ENCODE measurements at places on chromosomes 7 and 10. TPM values are rescaled to one million over a fixed set of nuclear protein-coding genes. Genes with fewer than 3 reads are reported as not detected.

DNA sequence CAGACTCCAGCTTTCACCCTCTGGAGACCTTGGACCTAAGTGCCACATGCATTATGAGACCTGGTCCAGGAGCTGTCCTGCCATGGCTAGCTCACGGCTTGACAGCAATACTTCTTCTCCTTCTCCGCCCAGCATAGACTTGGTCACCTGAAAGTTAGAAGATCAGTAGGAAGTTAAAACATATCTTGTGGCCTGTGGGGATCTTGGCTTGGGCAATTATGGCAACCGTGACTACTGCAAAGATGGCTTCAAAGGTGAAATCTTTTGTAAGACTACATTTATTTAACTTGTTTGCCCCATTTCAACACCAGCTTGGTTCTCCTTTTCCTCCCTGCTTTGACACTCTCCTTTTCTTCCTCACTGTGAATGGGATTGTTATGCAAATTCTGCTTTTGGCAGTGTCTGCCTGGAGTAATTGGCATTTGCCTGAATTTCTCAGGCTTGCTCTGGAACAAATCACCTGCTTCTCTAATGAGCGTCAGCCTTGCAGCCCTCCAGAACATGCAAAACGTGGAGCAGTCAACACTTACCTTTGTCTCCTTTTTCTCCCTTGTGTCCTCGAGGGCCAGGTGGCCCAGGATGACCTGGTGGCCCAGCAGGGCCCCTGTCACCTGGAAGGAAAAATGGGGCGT, 53.4 kb downstream of the COL17A1 start:
- DNase-seq, result no peak

DNA sequence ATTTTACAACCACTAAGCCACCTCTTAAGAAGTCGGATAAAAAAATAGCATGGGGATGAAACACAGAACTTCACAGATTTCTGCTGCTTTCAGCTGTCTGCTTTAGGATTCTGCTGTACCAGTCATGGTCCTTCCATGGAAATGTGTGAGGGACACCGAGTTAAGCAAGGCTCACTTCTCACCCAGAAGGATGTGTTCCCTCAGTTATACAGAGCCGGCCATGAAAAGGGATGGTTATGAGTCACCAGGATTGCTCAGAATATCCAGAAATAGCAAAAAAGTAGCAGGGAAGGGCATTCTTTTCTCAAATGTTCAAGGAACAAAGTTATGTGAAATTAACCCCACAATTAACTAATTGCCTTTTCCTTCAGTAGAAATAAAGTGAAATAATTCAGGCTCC, 124.4 kb downstream of the AMPH start:
- DNase-seq, result no peak

DNA sequence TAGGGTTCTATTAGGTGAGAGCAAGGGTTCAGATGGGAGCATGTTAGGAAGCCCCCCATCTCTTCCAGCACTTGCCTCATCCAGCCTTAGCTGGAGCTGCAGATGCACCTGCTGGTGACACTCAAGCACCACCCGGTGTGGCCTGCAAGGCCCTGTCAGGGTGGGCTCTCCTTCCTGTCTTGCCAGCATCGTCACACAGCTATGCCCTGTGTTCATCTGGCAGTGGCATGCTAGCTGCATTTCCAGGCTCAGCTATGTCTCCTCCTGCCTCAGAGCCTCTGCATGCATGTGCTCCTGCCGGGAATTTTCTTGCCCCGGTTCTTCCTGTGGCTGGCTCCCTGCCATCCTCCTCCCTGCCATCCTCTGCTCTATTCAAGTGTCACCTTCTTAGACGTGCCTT, 129.7 kb upstream of the KLF6 start:
- no peak for DNase-seq

DNA sequence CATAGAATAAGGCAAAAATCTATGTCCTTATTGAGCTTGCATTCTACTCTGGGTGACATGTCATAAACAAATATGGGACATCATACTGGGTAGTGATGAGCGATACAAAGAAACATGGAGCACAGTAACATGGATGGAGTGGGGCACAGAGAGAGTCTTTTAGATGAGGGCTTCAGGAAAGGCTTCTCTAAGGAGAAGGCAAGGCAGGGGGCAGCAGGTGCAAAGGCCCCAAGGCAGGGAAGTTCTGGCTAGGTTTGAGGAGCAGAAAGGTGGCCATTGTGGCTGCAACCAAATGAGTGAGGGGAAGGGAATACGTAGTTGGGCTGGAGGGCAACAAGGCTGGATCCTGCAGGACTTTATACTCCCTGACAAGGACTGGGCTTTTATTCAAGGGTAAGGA, 211.4 kb downstream of the HERPUD2 start:
- no peak for DNase-seq

- DNase-seq, result no peak
Measured at GRCh38 chr10:22805304-22805703, 90.9 kb upstream of the PIP4K2A start.

DNA sequence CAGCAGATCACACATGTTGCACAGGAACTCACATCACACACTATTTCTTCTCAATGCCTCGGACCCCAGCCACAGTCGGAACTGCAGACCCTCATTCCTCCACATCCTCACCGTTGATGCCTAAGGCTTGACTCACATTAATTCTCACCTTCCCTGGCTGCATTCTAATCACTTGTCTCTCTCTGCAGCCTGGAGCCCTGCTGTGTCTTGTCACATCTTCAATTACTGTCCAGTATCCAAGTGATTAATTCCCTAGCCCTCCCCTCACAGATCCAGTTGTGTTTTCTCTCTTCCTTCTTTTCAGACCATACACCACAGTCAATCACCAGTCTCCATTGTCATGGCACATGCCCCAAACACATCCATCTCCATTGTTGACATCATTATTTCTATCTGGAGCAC, 592.4 kb upstream of the IGFBP3 start:
- DNase-seq, result peak; percentile 52

The PLXDC2 gene
- 11.9 TPM for polyA plus RNA-seq

The CFAP46 gene
- 3.8 TPM for polyA plus RNA-seq

GRCh38 chr10:18059826-18060559, 80.2 kb upstream of the CACNB2 start:
- DNase-seq, result no peak

GRCh38 chr10:69885379-69886013, 83.8 kb downstream of the COL13A1 start:
- no peak for DNase-seq

GRCh38 chr7:191981-192649, at the start of gene FAM20C:
Gene FAM20C, plus strand, starts transcription at chr7:192571. Its CDS starts 629 bp downstream, at chr7:193200.
- peak; percentile 77 for DNase-seq

The MAD1L1 gene
- polyA plus RNA-seq, result 33.2 TPM

DNA sequence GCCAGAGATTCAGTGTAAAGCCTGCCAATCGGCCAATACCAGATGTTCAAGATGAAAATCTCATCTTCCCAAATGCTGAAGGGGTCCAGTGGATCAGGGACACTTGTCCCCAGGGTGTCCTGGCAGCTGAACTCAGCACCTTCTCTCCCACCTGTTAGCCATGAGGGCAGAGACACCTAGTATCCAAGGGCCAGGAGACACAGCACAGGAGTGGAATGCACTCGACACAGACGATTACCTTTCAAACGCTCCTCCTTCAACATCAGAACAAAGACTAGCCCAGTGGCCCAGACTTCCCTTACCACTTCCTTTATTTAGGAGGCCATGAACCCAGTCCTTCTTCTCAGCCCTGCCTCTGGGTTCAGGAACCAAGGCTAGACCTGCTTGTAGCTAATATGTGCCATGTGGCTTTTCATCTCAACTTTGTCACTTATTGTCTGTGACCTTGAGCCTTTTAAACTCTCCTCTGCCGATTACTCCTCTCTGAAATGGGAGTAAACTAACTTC, 180.3 kb upstream of the PLXNA4 start:
- no peak for DNase-seq

DNA sequence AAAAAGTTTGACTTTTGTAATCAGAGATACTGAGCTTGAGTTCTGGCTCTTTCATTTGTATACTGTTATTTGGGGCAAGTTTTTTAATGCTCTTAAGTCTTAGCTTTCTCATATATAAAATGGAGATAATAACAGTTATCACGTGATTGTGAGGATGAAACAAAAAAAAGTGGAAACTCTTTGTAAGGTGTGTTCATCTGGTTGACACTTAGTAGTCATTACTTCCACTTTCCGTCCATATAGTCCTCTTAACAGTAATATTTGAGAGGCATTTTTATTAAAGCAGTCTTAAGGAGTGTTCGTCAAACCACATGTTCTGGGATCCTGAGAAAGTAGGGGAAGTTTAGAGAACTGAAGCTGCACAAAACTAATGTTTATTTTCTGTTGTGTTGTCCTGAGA, 65.6 kb downstream of the PTEN start:
- DNase-seq, result no peak

The AASS gene
- 4.9 TPM for polyA plus RNA-seq

DNA sequence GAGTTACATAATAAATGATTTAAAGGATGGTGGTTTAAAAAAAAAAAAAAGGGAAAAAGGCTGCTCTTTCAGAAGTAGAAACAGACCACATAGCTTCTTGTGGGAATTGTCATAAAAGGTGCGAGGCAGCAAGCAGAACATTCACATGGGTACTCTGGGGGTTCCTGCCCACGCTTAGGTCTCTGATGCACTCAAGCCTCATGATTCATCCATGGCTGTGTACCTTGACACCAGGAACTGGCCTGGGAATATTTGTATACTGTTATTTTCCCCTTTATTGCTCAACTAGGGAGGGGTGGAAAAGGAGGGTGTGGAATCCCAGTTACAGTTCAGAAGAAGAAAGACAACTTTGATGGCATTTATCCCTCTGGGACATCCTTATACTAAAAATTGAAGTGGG, 4.0 kb downstream of the PON2 start:
- DNase-seq, result no peak

The COL28A1 gene
- polyA plus RNA-seq, result 2.7 TPM

DNA sequence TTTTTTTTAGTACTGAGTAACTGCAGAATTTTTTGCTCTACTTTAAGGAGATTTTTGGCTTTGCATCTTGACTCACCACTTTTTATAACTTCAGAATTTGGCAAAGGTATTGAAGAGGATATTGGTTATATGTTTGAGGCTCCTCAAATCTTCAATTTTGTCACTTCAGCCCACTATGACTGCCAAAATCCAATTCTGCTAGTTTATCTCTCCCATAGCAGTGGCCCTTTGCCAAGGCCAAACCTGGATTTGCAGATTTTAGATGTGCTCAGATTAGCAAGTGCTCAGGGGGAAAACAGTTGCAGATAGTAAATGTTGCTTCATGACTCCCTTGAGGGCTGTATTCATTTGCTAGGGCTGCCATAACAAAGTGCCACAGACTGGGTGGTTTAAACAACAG, 427.5 kb downstream of the ADRA2A start:
- no peak for DNase-seq

The OR6V1 gene
- not detected for polyA plus RNA-seq

DNA sequence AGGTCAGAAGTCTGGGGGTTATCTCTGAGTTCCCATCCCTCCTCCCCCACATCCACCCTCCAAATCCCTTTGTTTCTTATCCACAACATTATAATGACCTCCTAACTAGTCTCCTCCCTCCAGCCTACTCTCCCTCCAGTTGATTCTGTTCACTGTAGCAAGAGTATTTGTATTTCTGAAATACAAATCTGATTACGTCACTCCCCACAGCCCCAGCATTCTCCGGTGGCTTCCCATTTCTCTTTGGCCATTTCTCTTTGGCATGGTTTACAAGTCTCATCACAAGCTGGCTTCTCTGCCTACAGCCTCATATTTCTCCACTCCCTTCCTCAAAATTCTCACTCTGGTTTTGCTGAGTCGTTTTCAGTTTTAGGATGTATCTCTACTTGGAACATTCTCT, 24.6 kb upstream of the MRPS33 start:
- DNase-seq, result no peak

The SNCG gene
- 92.8 TPM for polyA plus RNA-seq

The ZNF789 gene
- 10.6 TPM for polyA plus RNA-seq

The GNGT1 gene
- not detected for polyA plus RNA-seq

- DNase-seq, result no peak
Measured at GRCh38 chr7:106335814-106336213, 51.0 kb upstream of the NAMPT start.

GRCh38 chr7:25496476-25497368, 268.4 kb upstream of the NPVF start:
- DNase-seq, result no peak

The RNF32 gene
- polyA plus RNA-seq, result 1.6 TPM

The SLC16A12 gene
- polyA plus RNA-seq, result 19.0 TPM

DNA sequence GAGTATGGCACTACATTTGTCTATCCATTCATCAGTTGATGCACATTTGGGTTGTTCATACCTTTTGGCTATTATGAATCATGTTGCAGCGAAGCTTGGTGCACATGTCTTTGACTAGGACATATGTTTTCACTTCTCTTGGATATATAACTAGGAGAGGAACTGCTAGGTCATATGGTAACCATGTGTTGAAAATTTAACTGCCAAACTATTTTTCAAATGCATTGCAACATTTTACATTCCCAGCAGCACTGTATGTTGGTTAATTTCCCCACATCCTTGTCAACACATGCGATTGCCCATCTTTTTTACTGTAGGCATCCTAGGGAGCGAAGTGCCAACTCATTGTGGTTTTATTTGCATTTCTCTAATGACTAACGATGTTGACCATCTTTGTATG, 183.4 kb downstream of the PRKCQ start:
- DNase-seq, result no peak
